Mesothelial cell of epicardium (in vitro differentiated cells): ENCODE measurements at places on chromosomes 4 and X. TPM values are rescaled to one million over a fixed set of nuclear protein-coding genes. Genes with fewer than 3 reads are reported as not detected.

Gene CXCL10
- 0.32 to 0.44 TPM in 2 of 3 replicates, not detected in the other for total RNA-seq

Gene ADGRL3
- 64.7 to 70.1 TPM (median 68.3 TPM) in 3 replicates for total RNA-seq

- no peak overlapping the region for H3K4me3 ChIP-seq
- no peak for DNase-seq
- no peak overlapping the region for H3K27ac ChIP-seq
- H3K36me3 ChIP-seq: peaks cover 1% of the 10 kb centered on the region
- no peaks in the 10 kb centered on the region for H3K4me1 ChIP-seq
These were observed 76.2 kb upstream of the DDX3X start for GRCh38 chrX:41257801-41258200.

Gene FABP2
- not detected in 3 replicates for total RNA-seq

Gene GALNTL6
- total RNA-seq: 1.3 to 2.2 TPM (median 2.0 TPM) in 3 replicates

Gene YTHDC1
- 137 to 146 TPM (median 146 TPM) in 3 replicates for total RNA-seq

- H3K36me3 ChIP-seq: peaks cover 7% of the 10 kb centered on the region
- H3K27me3 ChIP-seq: no peaks in the 10 kb centered on the region
- no peak overlapping the region for H3K27ac ChIP-seq
- DNase-seq: no peak
- H3K4me3 ChIP-seq: no peak overlapping the region
- H3K4me1 ChIP-seq: peaks cover 11% of the 10 kb centered on the region
These were observed 2.8 kb upstream of the ZNF718 start for GRCh38 chr4:121408-122084.

- no peak overlapping the region for H3K27ac ChIP-seq
- peaks cover 3% of the 10 kb centered on the region for H3K36me3 ChIP-seq
- DNase-seq: no peak
- H3K4me3 ChIP-seq: peak overlapping the region; percentile 33
These were observed 36.6 kb downstream of the PITX2 start for GRCh38 chr4:110586131-110586850.

DNA sequence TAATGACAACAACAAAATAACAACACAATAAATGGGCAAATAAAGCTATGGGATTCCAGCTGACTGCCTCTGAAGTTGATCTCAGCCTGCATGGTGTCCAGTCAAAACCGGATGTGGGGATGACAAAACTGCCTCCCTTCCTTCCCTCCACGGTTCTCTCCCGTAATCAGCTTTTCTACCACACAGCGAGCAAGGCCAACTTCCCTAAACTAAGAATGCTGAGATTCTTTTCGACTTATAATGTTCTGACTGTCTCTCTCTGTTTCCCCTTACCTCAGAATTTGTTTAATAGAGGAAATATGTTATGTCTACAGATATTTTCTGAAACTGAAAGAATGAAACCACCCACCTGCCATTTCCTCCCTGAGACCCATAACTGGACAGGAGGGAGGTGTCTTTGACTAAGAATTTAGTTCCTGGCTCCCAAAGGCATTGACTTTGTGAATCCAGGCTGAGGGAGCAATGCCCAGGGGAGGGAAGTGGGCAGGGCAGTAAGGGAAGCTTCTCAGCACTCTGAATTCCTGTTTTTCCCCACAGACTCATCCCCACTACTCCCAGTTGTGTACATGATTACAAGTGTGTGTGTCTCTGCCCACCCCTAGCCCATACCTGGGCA lies 1.0 kb upstream of the TLR1 start:
- H3K27ac ChIP-seq: no peak overlapping the region
- no peak overlapping the region for H3K4me3 ChIP-seq
- H3K27me3 ChIP-seq: no peaks in the 10 kb centered on the region
- no peak for DNase-seq

DNA sequence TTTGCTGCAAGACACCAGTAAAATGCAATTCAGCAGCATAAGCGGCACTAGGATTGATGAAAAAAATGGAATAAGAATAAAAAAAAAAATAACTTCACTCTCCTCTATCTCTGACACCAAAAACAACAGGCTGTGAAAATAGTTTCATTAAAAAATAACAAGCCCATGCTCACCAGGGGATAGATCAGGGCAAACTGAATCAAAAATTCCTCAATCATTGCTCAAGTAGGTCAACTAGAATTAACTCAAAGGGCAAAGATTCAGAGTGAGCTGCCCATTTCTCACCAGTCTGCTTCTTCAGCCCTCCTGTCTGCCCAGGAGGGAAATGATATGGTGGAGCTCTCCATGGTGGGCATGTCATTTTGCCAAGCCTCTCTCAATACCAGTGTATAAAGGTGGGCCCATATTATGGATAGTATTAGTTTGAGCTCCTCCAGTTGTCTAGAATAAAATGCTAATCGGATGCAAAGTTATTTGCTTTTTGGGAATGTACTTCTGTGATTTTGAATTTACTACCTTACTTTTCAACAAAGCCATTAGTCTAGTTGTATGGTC lies 153.9 kb downstream of the UNC5C start:
- H3K4me1 ChIP-seq: peaks cover 34% of the 10 kb centered on the region
- no peak overlapping the region for H3K4me3 ChIP-seq
- peak overlapping the region; percentile 21 for H3K27ac ChIP-seq
- no peaks in the 10 kb centered on the region for H3K27me3 ChIP-seq

GRCh38 chrX:9308426-9308825 lies 156.4 kb upstream of the TBL1X start:
- DNase-seq: no peak
- H3K4me3 ChIP-seq: no peak overlapping the region
- H3K36me3 ChIP-seq: no peaks in the 10 kb centered on the region

Gene TMEM144
- total RNA-seq: 5.4 to 6.3 TPM (median 5.7 TPM) in 3 replicates
